ENCODE measurements at places on chromosomes 7 and 10. TPM values are rescaled to one million over a fixed set of nuclear protein-coding genes. Genes with fewer than 3 reads are reported as not detected.

DNA sequence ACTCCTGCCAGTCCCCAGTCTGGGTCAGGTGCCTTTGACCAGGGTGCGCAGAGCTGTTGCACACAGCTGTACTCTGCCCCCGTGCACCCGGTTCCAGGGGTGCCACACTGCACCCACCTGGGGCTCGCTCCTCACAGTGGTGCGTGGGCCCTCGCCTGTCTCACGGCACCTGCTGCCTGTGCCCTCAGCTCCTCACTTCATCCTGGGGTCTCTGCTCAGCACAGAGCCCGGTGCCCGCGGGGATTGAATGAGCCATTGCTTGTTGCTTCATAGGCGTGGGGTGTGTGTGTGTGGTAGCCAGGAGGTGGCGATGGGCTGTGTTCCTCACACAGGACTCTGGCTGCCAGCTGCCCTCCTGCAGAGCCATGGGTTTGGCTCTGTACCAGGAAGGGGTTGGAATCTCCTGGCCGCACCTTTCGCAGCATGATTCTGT lies 18.5 kb downstream of the EIF3B start:
- no peak for DNase-seq

DNA sequence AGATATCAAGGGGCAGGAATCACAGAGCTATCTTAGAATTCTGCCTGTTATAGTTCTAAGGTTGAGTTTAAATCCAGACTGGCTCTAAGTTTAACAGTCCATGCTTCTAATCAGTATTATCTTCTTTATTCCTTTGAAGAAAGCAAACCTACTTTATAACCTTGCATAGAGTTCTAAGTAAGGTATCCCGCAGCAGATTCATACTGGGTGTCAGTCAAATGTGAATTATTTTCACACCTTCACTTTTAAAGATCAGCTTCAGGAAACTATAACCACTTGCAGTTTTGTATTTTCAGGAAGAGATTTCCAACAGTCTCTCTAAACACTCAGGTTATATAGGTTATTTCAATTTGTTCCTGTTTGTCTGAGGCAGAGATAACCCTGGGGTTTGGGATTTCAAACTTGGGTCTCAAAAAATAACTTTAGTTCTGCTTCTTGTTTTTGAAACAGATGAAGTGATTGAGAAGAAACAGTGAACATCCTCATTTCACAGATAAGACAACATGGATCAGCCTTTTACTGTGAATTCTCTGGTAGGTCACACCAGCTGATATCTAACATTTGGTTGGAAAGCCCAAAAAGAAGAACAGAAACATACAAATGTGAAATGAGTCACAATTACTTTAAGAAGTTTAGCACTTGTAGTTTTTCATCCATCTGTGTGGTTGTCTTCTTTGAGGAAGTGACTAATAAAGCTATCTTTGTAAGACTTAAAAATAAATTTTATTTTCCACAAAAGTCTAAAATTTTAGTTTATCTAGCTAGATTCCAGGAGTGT lies 21.4 kb downstream of the STAMBPL1 start:
- DNase-seq: no peak

DNA sequence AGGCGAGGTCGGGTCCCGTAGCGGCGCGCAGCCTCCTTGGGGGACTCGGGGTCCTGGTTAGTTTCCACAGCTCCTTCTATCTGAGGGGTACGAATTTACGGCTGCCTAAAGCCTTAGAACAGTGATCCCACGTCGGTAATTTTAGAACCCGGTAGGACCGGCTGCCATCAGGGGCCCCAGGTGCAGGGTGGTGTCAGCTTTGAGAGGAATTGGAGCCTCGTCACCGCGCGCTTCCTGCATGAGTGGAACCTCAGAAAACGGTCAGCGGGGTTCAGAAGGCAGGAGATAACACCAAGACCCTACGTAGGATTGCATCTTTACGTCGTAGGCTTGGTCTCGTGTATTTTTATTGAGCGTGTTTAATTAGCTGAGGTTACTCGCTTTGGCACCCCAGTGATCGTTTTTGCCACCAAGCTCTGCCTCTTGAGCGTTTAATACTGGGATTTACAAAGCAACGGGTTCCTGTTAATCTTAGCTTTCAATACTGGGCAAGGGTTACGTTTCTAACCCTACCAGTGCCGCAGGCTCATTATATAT lies 443 bp downstream of the RNF32 start:
- DNase-seq: no peak

DNA sequence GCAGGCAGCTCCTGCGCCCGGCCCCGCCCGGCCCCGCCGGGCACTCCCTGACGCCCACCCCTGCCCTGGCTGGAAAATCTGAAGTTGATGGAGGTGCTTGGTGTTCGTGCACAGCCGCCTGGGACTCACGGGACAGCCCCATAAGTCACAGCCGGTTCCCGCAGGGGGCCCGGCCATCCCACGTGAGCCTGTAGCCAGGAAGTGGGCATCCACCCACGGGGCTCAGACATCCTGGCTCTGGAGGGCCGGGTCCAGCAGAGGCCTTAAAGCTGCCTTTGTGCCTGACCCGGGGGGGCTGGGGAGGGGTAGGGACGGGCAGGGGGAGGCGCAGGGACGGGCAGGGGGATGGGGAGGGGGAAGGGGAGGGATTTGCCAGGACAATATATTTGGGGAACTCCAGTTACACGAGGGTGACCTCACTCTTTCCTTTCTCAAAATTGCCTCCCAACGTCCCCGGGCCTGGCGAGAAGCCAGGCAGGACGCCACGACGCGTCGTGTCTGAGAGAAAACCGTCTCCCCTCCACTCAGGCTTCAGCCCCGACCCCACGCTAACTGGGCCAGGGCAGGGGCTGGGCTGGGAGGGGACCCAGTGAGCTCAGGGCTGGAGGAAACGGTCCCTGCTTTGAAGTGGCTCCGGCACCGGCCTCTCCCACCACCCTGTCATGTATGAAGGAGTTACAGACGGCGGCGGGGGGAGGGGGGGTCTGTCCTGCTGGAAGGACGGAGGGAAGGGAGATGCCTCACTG lies 82.1 kb upstream of the PDGFA start:
- DNase-seq: no peak

GRCh38 chr7:28954471-28954870 lies 3.7 kb downstream of the TRIL start:
- no peak for DNase-seq

GRCh38 chr7:136049117-136049516 lies 72.0 kb upstream of the MTPN start:
- no peak for DNase-seq

DNA sequence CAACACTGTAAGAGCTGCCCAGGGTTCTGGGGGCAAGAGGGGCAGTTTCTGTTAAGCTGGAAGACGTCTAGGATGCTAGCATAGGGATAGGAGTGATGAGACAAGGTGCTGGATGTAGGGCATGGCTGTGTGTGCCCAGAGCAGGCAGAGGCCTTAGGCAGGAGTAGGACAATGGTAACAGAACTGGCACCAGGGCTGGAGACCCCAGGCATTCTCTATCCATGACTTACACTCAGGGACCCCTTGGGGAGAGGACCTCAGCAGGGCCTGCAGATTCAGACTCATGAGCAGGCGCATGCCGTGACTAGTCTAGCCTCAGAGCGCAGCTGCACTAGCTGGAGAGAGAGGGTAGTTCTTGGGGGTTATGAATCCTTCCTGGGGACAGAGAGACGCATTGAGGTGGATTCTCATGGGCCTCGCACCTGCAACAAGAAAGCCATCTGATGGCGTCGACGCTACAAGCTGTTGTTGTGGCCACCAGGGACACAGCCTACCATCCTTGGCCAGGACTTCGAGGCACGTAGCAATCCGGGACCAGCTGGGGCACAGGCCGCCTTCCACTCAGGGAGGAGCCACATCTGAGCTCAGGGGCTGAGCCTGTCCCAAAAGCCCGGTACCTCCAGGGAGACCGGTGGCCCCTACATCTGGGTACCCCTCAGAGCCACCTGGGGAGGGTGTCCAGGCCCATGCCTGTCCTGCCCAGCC lies 474.1 kb downstream of the PTPRN2 start:
- DNase-seq: no peak

DNA sequence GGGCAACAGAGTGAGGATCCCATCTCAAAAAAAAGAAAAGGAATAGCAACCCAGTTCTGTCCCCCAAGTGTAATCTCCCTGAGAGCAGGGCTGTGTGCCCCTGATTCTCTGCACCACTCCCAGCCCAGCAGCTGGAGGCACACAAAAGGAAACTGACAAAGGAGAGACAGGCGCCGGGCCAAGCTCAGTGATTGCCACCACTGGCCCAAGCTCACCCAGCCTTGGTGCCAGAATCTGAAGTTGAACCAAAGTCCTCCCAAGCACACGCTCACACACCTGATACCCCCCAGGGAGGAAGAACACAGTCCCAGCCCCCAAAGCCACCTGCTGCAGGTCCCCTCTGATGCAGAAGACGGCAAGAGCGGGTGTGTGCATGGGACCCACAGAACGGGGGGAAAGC lies 50.3 kb downstream of the TNRC18 start:
- no peak for DNase-seq

DNA sequence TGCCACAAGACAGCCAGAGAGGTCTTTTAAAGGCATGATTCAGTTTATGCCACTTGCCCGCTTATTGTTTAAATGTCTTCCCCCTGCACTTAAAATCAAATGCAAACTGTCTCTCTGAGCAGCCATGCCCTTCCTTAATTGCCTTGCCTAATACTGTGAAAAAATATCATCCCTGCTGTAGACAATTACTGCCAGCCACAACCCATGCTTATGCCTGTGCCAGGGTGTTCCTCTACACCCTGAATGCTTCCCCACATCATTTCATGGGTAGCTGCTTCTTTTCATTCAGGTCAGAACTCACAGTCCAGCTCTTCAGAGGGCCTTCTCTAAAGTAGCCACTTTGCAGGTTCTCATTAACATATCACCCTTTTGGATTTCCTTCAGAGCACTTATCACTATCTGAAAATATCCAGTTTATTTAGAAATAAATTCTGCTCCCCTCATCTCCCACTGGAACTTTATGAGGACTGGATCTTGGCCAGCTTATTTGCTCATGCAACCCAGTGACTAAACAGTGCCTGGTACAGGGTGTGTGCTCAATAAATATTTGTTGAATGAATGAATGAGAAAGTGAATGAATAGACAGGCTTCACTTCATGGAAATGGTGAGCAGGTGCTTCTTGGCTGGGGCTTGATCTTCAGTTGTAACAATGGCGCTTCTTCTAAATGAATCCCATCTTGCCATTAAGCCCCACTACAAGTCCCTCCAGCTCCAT lies 162.4 kb upstream of the MDFIC start:
- DNase-seq: peak; percentile 6

GRCh38 chr10:113475381-113475807 lies 77.5 kb upstream of the HABP2 start:
- no peak for DNase-seq

GRCh38 chr10:114172216-114172615 lies 1.8 kb downstream of the CCDC186 start:
- no peak for DNase-seq

DNA sequence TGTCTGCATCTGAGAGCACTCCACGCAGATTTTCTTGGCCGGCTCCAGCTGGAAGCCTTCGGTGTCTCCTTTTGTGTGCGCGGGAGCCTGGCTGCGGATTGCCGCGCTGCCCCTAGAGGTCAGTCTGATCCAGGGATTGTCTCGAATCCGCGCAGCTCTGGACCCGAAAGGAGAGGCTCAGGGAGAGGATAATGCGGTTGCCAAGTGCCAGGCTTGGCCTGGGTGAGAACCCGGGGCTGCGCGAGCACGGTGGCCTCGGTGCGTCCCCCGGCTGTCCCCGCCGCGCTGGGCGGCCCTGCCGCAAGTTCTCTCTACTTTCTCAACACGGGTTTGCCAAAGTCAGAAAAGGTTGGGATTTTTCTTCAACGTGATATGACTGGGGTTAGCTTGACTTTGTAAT lies 140.9 kb downstream of the ADCYAP1R1 start:
- DNase-seq: peak; percentile 94

DNA sequence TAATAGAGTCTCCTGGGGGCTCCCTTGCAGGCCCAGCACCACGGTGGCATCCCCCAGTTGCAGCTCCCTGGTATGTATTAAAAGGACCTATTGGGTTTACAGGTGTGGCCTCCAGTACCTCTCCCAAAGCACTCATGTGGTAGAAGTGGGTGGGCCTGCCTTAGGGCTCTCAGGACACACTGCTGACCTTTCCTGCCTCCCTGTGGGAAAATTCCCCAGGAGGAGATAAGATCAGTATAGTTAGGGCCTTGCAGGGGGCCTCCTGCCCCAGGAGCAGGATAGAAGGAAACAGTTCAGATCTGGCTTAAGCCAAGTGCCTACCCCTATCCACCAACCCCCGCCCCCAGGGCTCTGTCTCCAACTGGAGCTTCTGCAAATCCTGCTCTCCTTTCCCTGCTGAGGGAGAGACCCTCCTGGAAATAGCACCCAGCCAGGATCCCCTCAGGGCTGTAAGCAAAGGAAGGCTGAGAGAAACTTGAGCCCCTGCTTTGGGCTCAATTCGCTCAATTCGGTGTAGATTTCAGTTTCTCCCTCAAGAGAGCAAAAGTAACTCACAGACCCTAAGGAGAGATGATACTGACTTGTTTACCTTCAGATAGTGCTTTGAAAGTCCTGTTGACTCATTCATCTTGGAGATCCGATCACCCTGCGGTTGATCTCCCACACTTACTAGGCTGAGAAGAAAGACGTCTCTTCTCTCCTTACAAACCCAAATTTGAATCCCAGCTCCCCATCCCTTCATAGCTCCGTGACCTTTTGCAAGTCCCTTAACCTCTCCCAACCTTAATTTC lies 130.6 kb downstream of the WDR11 start:
- DNase-seq: peak; percentile 15

GRCh38 chr7:42236266-42236975 lies 588 bp downstream of the GLI3 start:
- DNase-seq: peak; percentile 80

DNA sequence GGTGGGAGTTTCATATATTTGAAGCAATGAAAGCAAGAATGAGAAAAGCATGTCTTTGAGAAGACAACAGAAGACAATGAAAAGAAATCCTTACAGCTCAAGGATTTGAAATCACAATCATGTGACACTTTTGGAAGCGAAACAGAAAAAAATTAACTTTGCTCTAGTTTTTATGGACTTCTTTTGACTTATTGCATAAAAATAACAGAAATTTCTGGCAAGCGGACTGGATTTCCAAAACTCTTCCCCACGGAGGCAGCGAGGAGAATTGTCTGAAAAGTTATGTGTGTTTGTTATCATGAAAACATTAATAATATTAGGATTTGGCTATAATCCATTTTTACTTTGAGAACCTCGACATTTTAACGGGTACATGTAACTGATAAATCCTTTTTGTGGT lies 223.3 kb downstream of the LRMDA start:
- DNase-seq: no peak

DNA sequence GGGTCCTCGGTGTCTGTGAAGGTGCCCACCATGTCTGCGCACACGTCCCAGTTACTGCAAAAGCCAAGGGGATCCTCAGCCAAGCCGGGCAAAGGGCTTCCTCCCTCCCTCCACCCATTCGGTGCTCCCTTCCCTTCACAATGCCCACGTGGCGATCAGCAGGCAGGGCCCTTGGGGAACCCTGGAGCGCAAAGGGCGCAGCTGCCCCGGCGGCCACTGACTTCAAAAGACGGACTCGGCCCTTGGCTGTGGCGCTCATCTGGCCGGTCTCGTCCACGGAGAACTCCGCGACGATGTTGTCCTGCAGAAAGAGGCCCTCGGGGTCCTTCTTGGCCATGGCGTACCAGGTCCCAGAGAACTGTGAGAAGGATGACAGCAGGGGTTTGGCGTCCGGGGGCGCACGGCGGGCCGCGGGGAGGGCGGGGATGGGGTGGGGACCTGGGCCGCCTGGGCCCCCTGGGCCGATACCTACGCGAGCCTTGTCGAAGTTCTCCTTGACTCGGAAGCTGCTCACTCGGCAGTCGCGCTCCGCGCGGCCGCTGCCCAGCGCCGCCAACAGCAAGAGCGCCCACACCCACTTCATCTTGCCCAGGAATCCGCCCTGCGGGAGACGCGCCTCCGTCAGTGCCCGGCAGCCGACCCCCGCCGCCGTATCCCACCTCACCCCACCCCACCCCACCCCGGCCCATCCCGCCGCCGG lies 439 bp downstream of the RBP4 start:
- DNase-seq: peak; percentile 48

AOAH gene
- total RNA-seq: 5.9 TPM
